CD4-positive, alpha-beta T cell treated with Interleukin-10 for 1 hour (primary cell): ENCODE measurements at places on chromosomes 12 and 14.

- DNase-seq: no peak
Measured at GRCh38 chr12:131287015-131287937, 333.6 kb downstream of the ADGRD1 start.

DNA sequence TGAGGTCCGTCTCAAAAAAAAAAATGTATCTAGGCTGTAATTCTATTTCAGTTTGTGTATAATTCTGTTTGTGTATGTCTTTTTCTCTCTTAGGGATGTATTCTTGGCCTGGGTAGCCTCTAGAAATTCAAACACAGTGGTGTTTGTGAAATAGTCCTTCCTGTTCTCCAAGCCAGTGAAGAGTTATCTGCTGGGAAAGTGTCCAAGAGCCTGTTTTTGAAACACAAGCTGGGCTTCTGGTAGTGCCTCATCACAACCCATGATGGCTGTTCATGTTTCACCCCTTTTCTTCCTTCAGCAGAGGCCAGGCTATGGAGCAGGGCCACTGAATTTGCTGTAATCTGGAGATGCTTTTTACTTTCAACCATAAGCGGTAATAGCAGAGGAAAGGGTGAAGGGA is 14.7 kb downstream of the METTL3 start:
- DNase-seq: no peak

DNA sequence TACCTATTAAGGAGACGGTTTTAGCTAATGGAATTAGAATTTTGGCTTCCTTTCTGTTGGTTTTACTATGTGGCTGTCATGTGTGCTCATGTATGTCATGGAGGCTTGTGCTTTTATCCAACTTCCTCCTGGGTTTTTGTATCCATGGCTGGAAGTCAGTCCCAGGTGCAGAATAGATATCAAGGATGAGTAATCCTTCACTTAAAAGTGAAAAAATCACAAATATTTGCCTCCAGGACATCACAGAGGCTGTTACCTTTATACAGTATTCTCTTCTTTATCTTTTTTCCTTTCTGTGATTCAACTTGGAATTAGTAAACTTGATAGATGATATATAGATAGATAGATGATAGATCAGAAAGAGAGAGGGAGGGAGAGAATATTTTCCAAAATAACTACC is 706.8 kb downstream of the GALC start:
- no peak for DNase-seq

DNA sequence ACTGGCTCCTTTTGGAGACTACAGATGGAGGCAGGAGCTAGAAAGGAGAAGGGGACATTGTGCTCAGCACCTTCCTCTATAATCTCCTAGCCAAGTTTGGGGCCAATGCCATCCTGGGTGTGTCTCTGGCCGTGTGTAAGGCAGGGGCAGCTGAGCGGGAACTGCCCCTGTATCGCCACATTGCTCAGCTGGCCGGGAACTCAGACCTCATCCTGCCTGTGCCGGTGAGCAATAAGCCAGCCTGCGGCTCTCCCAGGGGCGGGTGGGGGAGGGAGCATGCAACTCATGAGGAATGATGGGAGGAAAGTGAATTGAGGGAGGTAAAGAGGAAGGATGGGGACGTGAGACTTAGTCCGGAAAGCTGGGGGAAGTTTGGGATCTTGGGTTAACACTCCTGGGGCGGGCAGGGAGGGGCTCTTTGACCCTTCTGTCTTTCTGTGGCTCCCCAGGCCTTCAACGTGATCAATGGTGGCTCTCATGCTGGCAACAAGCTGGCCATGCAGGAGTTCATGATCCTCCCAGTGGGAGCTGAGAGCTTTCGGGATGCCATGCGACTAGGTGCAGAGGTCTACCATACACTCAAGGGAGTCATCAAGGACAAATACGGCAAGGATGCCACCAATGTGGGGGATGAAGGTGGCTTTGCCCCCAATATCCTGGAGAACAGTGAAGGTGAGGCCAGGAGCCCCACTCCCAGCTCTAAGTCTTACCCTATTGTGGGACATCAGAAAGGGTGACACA is 3.3 kb downstream of the ENO2 start:
- no peak for DNase-seq

- no peak for DNase-seq
Measured at GRCh38 chr14:27528328-27528727, 930.5 kb upstream of the NOVA1 start.

- no peak for DNase-seq
Measured at GRCh38 chr14:92555465-92556111, 42.0 kb downstream of the RIN3 start.

GRCh38 chr12:122096591-122097149 is 18.1 kb downstream of the MLXIP start:
- DNase-seq: no peak

DNA sequence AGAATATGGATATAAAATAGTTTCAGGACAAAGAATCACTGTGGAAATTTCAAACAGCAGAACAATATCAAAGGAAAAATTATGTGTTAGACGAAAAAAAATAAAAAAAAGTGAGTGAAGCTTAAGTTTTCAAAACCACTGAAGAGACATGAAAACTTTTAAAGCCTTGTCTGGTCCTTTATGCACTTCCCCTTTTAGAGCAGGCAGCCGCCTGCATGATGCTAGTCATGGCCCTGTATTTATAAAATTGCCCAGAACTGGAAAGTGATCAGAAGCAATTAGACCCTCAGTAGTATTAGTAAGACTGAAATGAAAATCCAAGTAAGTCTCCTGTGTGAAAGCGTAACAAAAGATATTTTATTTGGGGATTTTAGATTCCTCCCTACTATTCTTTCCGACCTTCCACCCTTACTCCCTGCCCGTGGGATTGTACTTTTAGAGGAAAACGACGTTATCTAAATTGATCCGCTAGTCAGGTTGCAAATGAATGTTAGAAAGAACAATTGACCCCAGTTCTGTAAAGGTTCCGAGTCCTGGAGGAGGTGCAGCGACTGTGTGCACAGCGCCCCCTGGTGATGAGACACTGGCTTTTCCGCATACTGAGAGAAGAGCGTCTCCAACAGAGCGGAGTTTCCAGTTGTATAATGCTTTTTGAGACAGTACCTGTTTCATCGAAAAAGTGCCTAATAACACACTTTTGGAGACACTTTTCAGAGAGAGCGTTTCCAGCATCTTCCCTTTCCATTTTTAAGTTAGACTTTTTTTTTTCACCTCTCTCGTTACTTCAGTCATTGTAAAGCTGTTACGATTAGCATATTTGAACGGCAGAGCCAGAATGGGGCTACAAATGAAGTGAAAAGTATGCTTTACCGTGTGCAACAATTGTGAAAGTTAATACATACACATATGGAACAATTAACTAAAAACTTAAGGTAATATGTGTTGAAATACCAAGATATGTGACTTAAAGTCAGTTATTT is 12.4 kb downstream of the MGST1 start:
- DNase-seq: no peak

- no peak for DNase-seq
Measured at GRCh38 chr12:2673966-2674810, 120.6 kb upstream of the FKBP4 start.

DNA sequence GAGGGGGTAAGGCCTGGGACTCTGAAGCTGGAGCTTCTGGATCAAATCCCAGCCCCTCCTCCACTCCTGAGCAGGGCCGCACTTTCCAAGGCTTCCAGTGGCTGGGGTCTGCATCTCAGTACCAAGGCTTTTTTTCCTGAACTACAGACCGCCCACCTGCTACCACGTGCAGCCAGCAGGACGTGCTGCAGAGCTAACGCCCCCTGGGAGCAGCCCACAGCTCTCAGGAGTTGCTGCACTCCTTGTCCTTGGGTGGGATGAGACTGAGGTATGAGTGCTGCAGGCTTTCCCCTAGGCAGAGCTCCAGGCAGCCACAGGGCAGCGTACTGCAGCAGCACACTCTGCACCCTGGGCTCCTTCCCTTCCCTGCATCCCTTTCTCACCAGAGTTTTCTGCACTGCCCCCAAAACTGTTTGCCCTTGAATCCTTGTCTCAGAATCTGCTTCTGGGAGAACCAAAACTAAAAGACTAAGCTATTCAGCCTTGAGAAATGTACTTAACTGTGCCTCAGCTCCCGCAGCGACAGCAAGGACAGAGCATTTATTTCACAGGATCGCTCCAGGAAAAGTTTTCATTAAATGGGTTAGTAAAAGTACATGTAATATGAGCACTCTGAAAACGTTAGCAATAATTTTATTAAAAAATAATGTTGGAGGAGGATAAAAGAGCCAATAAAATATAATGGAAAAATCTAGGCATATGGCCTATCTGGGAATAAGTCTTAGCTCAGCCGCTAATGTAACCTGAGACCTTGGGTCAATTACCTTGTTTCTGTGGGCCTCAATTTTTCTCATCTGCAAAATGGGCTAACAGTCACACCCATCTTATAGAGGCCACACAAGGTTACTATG is 25.5 kb downstream of the RBM19 start:
- DNase-seq: no peak

- DNase-seq: no peak
Measured at GRCh38 chr14:66884149-66884548, 305.1 kb upstream of the GARIN2 start.

DNA sequence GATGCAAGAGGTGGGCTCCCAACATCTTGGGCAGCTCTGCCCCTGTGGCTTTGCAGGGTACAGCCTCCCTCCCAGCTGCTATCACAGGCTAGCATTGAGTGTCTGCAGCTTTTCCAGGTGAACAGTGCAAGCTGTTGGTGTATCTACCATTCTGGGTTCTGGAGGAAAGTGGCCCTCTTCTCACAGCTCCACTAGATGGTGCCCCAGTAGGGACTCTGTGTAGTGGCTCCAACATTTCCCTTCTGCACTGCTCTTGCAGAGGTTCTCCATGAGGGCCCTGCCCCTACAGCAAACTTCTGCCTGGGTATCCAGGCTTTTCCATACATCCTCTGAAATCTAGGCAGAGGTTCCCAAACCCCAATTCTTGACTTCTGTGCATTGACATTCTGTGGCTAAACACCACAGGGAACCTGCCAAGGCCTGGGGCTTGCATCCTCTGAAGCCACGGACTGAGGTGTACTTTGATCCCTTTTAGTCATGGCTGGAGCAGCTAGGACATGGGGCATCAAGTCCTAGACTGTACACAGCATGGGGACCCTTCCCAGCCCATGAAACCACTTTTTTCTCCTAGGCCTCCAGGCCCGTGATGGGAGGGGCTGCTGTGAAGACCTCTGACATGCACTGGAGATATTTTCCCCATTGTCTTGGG is 24.0 kb upstream of the SLC38A1 start:
- no peak for DNase-seq

DNA sequence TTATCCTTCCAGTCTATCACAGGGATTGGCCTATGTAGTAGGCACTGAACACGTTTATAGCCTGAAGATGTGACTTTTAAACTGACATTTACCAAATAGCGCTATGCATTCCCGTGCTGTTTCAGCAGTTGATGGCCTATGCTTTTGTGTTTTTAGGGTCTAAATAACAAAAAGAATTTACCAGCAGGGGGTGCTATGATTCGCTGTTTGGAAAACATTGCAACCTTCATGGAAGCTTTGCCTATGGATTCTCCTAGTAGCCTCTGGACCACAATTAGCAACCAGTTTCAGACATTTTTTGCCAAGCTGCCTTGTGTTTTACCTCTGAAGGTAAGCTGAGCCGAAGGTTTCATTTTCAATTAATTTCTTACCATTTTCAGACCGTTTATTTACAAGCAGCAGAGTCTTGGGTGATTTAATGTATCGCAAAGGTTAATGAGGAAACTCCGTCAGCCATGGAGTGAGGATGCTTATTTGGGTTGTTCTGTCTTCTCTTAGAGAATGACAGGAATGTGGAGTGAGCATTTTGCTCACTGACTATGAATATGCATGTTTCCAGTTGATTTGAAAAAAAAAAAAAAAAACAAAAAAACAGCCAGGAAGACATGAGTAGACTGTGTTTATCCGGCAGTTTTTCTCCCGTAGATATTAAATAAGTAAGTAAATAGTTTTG is 133.1 kb downstream of the PRIMA1 start:
- peak; percentile 18 for DNase-seq

DNA sequence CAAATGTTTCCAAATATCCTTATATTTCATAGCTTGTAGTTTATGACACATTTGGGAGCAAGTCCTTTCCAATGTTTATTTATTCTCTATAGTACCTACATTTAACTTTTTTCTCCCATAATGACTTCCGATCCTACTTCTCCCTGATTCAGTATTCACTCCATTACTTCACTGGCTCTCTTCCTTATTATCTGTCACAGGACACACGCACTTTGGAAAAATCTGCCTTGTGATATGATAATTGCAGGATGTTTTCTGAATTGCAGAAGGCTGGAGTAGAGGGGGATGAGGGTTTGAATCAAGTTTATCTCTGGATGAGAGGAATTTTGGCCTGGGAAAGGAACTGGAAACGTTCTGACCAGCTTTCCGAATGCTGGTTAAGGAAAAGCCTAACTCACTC is 75.0 kb downstream of the HMGA2 start:
- DNase-seq: no peak

- DNase-seq: peak; percentile 3
Measured at GRCh38 chr12:65602610-65603295, 221.5 kb upstream of the HMGA2 start.

GRCh38 chr14:51544471-51544870 is 107.2 kb upstream of the FRMD6 start:
- no peak for DNase-seq

GRCh38 chr12:24038211-24038997 is 88.9 kb upstream of the SOX5 start:
- DNase-seq: no peak

- peak; percentile 12 for DNase-seq
Measured at GRCh38 chr14:95185033-95185766, 27.9 kb upstream of the DICER1 start.

- no peak for DNase-seq
Measured at GRCh38 chr14:68636597-68636996, 156.3 kb downstream of the ZFP36L1 start.

- no peak for DNase-seq
Measured at GRCh38 chr14:22003461-22003860, 329.8 kb upstream of the OR4E1 start.

DNA sequence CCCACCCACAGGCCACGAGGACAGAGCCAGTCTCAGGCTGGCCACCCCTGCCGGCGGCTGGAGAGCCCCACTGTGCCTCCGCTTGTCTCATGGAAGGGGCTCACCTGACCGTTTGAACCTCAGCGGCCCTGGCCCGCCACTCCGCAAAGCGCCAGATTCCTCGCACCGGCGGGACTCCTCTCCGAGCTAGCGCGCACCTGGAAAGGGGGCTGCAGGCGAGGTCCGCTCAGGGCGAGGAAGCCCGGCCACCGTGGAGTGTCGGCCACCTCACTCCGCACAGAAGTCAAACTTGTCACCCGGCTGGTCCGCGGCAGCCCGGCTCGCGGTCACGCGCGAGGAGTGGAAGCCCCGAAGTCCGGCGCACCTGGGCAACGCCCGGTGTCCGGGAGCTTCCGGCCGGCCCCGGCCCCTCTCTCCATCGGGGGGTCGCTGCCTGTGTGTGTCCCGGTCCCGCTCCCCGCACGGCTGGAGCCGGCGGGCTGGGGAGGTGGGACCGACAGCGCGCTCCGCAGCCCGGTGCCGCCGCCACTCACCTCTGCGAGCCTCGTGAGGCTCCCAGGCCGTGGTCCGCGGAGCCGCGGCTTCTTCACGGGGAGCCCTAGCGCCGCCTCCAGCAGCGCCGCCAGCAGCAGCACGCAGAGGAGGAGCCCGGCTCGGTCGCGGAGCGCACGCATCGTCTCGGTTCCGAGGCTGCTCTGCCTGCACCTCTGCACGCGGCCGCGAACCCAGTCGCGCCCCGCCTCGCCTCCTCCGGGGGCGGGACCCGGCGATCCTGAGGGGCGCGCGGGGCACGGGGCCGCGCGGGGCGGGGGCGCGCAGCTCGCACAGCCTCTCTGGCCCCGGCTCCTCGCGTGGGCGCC is at the start of gene ISM2:
ISM2 (minus strand) TSS at position 697 of the 860 bp plus-strand sequence; CDS start at position 674, 23 bp downstream.
- DNase-seq: peak; percentile 26

GRCh38 chr14:105214324-105214915 is 33.3 kb upstream of the NUDT14 start:
- no peak for DNase-seq

GRCh38 chr12:106551410-106551809 is 31.4 kb upstream of the RFX4 start:
- DNase-seq: no peak
